NCI-H510A treated with DMSO at 0.1 percent for 48 hours (cell line): ENCODE measurements at places on chromosomes 16 and 17.

- no peak for DNase-seq
These were observed 64.0 kb upstream of the SOX9 start for GRCh38 chr17:72056727-72057290.

- no peak for DNase-seq
These were observed 3.1 kb downstream of the ADAD2 start for GRCh38 chr16:84194018-84194417.

DNA sequence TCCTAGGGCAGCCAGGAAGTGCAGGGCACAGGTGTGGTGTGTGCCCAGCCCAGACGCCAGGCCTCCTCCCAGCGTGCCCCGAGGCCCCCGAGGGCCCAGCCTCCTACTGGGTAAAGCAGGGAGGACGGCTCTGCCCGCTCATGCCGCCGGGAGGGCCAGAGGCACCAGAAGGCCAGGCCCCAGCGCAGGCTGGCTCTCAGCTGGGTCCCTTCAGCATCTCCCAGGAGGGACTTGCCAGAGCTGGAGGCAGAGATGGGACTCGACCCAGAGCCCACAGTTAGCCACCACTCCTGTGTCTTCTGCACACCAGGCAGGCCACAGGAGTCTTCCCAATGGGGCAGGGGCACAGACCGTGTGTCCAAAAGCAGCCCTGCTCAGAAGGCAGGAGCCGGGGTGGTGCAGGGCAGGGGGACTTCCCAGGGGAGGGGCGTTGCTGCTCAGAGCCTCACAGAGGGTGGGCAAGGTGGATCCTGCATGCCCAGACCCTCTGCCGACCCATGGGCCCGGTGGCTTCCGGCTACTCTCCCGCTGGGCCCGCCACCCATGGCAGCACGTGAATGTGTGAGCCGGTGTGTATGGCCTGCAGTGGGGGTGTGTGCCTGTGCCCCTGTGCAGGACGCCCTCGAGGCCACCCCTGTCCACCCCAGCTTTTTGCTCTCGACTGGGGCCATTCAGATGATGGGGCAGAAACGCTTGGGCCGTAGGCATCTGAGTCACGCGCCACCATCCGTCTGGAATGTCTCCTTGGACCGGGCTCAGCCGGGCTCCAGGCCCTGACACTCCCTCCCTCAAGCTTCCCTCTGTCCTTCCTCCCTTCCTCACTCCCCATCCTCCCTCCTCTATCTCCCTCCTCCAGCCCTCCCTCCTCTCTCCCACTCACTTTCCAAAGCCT lies 5.7 kb upstream of the ZNF469 start:
- no peak for DNase-seq

- DNase-seq, result no peak
These were observed 144.4 kb upstream of the ZFHX3 start for GRCh38 chr16:73192232-73192894.

- DNase-seq, result no peak
These were observed at the start of gene KRTAP1-5 for GRCh38 chr17:41026715-41027471. KRTAP1-5 (minus strand) TSS chr17:41027208; CDS start chr17:41027155, 53 bp downstream.

GRCh38 chr17:75998327-75998795 lies 2.3 kb upstream of the CDK3 start:
- no peak for DNase-seq

- DNase-seq, result no peak
These were observed 375.0 kb upstream of the RBFOX1 start for GRCh38 chr16:6957681-6958080.

DNA sequence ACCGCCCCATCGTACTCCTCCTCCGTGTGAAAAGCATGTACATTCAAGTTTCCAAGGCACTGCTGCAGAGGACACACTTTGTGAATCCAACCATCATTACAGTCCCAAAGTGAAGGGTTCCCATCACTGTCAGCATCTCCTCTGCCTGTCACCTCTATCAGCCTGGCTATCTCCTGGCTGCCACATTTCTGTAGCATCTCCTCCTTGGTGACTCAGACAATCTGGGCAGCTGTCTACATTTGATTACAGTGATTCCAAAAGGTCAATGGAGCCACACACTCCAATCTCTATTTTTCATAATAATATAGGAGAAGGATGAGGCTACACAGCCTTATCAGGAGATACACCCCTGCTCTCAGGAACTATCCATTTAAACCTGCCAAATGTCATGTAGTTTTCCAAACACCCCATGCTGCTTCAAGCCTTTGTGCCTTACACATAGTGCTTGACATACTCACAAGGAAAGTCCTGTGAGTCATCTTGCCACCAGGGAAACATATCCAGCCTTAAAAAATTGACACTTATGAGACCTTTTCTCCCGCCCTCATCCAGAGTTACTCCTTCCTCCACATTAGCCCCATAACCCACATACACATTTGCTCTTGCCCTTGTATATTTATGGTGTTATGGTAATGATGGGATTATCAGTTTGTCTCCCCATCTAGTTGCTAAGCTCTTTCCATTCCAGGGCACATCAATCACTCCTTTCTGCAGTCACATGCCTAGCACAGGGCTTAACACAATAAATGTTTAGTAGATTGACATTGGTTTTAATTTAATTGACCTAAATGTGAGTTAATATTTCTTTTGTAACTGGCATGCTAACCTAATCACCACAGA lies 250.1 kb upstream of the CDH5 start:
- DNase-seq, result no peak

GRCh38 chr17:12127667-12128066 lies 107.0 kb downstream of the MAP2K4 start:
- no peak for DNase-seq

GRCh38 chr17:77145612-77146245 lies 5.0 kb downstream of the SEC14L1 start:
- DNase-seq, result peak; percentile 44

DNA sequence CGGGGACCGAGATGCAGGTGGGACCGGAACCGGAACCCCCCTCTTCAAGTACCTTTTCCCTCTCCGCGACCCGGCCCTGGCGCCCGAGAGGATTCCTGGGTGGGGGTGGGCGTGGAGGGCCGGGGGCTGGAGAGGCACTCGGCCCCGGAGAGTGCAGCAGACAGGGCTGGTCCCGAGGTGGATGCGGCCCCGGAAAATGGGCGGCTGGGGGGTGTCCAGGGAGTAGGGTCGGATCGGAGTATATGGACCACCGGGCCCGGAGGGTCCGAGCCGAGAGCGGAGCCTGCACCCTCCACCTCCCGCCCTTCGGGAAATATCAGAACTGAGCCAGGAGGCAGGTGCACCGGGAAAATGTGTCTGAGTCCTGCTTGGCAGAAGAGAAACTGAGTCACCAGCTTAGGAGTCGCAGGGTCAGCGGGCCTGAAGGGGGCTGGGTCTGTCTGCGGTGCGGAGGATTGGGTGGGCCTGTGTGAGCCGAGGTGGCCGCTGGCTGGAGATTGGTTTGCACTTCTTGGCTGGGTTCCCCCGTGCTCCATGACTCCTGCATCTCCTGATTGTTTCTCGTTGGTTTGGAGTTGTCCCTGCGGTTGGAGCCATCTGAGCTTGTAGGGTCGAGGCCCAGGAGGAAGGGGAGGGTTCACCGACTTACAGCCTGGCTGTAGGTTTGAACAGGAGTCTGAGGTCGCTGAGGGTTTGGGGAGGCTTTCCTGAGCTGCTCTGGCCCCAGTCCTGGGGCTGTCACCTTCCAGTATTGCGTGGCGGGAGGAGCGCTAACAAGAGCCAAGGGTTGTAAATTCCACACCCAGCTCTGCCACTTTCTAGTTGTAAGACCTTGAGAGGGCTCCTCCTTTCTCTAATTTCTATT lies 518 bp downstream of the SH2B1 start:
- DNase-seq, result no peak

DNA sequence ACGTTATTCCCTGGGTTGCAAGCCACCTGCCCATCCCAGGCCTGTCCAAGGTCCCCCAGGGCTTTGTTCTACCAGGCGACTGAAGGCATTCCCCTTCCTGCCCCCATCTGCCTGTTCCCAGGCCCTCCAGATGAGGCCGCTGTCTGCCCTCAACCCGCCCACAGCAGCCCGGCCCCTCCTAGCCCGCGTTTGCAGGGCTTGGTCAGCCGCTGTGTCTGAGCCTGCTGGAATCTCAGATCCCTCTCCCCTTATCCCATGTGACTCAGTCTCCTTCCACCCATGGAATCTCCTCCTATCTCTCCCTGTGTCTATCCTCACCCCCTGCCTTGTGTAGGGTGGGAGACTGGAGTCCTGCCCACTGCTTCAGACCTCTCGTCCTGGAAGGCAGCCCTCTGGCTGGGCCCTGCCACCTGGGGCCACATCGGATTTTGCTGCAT lies 186.0 kb upstream of the TNRC6C start:
- peak; percentile 52 for DNase-seq

DNA sequence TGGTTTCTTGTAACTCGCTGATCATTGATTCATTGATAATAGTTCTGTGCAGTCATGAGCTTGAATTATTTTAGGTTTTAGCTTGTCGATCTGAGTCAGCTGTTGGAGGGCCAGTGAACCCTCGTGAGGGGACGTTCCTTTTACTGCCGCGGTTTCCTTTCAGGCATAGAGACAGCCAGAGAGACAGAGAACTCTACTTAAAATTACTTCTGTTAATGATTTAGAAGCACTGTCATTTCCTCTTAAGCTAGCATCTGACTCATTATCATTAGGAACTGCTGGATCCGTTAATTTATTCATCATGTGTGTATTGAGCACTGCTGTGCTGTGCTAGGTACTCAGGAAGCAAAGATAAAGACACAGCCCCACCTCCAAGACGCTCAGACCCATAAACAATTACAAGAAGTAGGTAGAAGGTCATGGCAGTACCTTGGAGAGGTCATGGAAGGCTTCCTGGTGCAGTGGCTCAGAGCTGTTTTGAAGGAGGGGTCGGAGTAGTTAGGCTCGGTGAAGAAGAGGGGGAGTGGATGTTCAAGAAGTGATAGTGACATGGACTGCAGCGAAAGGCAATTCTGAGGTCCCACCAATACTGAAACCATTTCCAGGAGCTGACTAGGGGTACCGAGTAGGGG lies 3.3 kb downstream of the PGS1 start:
- no peak for DNase-seq

- peak; percentile 89 for DNase-seq
These were observed 1.5 kb upstream of the CHD3 start for GRCh38 chr17:7887038-7887481.

DNA sequence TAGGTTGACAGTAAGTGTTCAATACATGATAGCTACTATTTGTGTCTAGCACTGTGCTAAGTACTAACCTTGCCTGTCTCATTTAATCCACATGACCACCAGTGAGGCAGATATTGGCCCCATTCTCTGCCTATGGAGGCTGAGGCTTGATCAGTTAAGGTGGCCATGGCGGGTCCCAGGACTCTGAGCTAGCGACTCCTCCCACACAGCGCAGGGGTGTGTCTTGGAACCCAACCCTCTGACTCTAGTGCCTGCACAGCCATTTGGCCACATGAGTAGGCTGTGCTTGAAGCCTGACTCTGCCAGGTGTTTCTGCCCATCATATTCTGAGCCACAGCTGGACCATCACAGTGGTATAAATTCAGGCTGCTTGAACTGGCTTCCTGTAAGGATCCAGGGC lies 6.4 kb downstream of the NHERF1 start:
- no peak for DNase-seq

DNA sequence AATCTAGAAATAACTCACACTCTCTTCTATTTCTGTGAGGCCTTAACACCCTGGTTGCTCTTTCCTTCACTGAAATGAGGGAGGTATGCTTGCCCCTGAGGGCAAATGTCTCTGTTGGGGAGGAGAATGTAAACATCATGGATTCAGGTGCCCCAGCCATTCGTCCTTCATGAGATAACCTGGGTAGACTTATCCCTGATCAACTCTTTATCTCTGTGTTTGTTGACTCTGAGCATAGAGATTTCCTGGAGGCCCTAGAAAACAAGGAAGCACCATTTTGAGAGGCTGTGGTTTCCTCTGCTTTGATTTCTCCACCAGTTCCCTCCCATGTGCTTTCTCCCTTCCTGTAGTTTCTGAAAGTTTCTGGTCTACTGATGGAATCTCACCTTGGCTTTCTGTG lies 77.3 kb downstream of the PHKB start:
- DNase-seq, result no peak

DNA sequence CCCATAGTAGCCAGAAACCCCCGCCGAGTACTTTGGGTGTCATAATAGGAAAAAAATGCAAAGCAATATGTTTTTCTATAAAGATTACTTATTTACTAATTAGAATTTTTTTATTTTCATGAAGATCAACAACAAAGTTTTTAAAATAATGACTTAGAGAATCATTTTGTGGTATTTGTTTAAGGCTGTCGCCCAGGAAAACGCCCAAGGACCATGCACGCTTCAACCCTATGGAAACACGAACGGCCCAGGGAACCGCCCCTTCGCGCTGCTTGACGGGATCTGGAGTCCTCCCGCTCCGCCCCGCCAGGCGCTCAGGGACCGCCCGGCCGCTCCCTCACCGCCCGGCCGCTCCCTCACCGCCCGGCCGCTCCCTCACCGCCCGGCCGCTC lies 408 bp upstream of the KPNA2 start:
- peak; percentile 98 for DNase-seq

GRCh38 chr17:31499771-31500554 lies 108.5 kb downstream of the RAB11FIP4 start:
- DNase-seq, result no peak

GRCh38 chr17:59230764-59231163 lies 10.5 kb downstream of the GDPD1 start:
- DNase-seq, result no peak

DNA sequence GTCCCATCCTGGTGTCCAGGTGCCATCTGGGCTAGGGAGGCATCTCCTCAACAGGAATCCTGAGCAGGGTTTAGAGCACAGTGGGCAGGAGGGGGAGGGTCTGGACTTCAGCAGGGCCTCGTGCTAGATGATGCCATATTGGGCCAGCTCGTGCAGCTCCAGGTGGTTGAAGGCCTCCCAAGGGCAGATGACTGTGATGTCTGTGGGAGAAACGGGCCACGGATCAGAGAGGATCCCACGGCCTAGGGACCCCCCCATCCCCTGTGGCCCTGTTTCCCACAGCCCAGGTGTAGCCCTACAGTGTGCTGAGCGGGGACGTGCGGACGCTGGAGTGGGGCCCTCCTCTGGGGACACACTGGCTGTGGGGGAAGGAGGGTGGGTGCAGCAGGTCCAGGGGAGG lies 5.4 kb downstream of the PDE6G start:
- DNase-seq, result no peak

DNA sequence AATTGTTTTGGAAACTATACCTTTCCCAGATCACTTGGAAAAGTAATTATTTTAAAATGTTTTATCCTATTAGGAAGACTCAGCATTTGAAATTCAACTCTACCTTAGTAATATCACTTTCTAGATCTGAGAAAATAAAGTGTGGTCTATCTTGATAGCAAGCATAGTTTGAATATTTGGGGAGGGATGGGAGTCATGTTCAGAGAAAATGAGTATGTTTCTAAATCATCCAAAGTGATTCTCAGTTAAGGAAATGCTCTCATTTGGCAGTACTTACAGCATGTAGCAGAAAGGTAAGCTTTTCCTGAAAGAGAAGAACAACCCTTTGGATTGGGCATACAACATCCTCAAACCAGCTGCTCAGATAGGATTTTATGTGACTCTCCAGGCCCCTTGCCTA lies 6.9 kb downstream of the C17orf75 start:
- no peak for DNase-seq
